ENCODE measurements at places on chromosomes 4 and X.

- peak; percentile 73 for DNase-seq
These were observed 21.8 kb downstream of the HAUS3 start for GRCh38 chr4:2220016-2220630.

DNA sequence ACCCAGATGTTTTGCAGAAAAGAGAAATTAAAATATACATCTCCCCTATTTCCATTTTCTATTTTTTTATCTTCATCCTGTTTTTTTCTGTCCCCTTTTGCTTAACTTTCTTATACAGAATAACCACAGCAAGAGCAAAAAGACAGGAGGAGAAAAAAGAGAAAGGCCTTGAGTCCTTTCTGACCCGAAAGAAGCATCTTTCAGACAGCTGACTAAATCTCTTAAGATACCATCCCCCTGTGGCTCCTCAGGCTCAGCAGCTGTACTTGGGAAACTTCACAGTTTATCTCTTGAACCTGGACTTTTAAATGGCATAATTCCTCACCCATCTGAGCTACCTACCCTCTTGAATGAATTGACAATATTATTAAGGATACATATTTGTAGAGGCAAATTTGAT lies 100.2 kb downstream of the FIP1L1 start:
- DNase-seq = no peak

DNA sequence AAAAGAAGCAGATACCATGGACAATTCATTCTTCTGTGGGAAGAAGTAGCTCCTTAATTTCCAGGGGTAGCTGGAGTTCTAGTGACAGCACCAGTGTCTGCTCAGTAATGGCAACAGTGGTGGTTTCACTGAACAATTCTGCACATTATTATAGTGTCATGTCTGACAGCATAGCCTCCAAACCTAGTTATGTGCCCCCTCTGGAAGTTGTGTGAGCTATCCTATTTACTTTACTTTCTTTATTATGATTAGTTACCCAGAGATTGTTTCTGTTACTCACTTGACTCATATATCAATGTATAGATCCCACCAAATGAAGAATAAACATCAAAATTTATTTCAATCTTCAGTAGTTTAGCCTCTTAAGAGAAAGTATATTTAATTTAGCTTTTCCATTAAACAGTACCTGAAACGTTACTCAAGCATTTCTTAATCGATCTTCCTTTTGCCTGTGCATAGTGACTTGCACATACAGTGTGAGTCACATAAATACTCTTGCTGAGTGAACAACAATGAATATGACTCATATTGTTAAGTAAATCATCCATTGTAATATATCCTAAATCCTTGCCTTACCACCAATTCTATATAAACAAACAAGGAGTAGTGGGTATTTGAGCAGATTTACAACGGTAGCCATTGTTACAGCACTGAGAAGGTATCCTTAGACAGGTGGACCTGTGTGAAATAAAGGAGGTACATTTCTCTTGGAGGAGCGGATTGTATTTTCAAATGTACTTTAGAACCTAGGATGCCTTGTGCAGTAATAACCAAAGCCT lies 534.7 kb downstream of the ANKRD50 start:
- peak; percentile 28 for DNase-seq

DNA sequence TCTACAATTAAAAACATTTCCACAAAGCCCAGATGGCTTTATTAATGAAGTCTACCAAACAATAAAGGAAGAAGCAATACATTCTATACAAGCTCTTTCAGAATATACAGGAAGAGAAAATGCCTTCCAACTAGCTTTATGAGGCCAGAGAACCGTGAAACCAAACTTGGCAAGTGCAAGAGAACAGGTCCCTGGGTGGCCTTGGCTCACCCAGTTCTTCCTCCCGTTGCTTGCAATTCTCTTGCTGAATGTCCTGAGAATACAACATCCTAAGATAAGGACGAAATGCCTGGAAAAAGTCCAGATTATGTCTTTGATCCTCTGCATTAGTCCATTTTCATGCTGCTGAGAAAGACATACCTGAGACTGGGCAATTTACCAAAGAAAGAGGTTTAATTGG lies 204.9 kb downstream of the MAD2L1 start:
- DNase-seq = no peak

DNA sequence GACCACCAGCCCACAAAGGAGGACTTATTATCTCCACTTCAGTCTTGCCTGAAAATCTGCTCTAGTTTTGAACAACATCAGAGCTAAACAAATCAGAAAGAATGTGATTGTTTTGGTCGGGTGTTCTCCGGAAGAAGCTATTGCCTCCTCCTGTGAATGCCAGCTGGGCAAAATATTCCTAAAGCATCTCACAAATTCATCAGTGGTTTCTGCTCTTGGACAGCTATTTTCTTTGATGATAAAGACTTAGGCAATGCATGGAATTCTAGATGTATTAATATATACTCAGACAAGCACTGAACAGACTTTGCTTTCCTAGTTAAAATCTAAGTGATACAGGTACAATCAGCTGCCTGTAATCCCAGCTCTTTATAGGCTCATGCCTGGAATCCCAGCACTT lies 71.8 kb downstream of the ASMT start:
- DNase-seq = no peak

- DNase-seq = no peak
These were observed 108.2 kb upstream of the BMPR1B start for GRCh38 chr4:94649381-94650133.

- DNase-seq = no peak
These were observed 23.0 kb downstream of the GPM6B start for GRCh38 chrX:13793897-13794296.

GRCh38 chr4:152266831-152267480 lies 268.9 kb downstream of the FBXW7 start:
- DNase-seq = no peak

DNA sequence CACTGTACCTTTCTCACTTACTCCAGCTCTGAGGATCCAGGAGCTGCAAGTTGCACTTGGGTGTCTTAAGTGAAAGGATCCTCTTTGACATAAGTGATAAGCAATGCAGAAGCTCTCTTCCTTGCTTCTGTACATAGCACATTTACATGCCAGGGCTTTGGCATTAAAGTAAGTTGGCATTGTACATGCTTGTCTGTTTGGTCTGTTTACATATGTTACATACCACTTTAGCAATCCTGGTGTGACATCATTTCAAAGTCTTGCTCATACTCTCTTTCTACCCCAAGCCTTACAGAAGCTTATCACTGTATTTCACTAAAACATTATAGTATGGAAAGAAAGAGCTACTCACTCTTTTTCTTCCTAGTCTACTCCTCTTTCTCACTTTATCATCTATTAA lies 2548.3 kb downstream of the ARAP2 start:
- no peak for DNase-seq

DNA sequence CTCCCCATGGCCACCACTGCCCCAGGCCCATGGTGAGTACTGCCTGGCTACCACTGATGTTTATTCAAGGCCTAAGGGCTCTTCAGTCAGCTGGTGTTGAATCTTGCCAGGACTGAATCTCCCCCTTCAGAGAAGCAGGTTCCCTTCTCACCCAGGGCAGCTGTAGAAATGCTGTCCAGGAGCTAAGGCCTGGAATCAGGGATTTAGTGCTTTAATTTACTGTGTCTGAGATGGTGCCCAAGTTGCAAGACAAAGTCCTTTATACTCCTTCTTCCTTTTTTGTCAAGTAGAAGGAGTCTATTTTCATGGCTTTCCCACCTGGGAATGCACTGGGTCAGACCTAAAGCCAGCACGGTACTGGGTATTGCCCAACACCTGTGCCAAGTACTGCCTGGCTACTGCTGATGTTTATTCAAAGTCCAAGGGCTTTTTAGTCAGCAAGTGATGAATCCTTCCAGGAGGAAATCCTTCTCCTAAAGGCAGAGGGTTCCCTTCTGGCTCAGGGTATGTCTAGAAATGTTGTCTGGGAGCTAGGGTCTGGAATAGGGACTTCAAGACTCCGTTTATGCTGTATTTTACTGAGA lies 117.6 kb upstream of the ATOH1 start:
- DNase-seq = no peak

GRCh38 chr4:7016086-7016485 lies 27.1 kb upstream of the TADA2B start:
- DNase-seq = no peak

DNA sequence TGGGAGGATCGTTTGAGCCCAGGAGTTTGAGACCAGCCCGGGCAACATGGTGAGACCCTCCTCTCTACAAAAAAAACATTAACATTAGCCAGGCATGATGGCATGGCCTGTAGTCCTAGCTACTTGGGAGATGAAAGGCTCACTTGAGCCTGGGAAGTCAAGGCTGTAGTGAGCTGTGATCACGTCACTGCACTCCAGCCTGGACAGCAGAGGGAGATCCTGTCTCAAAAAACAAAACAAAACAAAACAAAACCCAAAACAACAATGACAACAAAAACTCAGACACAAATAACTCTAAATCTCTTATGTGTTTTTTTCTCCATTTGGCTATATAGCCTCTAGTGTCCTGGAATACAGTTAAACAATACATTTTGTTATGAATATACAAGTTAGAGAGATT lies 127.3 kb upstream of the STK26 start:
- DNase-seq = no peak

GRCh38 chr4:127249066-127249766 lies 383.5 kb upstream of the INTU start:
- DNase-seq = no peak

DNA sequence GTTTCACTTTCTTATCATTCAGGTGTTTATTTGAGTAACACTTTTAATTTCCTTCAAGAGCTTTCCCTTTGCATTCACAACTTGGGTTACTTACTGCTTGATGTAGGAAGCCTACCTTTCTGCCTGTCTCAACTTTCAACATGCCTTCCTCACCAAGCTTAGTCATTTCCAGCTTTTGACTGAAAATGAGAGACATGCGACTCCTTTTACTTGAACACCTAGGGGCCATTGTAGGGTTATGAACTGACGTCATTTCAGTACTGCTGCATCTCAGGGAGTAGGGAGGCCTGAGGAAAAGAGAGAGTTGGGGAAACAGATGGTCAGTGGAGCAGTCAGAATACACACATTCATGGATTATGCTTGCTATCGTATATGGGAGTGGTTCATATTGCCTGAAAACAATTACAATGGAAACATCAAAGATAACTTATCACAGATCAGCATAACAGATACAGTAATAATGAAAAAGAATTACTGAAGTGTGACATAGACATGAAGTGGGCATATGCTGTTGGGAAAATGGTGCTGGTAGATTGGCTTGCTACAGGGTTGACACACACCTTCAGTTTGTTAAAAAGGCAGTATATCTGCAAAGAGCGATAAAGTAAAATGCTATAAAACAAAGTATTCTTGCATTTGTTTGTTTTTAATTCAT lies 25.7 kb downstream of the USP53 start:
- DNase-seq = no peak

GRCh38 chr4:3708103-3708510 lies 58.1 kb upstream of the ADRA2C start:
- no peak for DNase-seq

- no peak for DNase-seq
These were observed 25.6 kb upstream of the MSMO1 start for GRCh38 chr4:165301833-165302232.

DNA sequence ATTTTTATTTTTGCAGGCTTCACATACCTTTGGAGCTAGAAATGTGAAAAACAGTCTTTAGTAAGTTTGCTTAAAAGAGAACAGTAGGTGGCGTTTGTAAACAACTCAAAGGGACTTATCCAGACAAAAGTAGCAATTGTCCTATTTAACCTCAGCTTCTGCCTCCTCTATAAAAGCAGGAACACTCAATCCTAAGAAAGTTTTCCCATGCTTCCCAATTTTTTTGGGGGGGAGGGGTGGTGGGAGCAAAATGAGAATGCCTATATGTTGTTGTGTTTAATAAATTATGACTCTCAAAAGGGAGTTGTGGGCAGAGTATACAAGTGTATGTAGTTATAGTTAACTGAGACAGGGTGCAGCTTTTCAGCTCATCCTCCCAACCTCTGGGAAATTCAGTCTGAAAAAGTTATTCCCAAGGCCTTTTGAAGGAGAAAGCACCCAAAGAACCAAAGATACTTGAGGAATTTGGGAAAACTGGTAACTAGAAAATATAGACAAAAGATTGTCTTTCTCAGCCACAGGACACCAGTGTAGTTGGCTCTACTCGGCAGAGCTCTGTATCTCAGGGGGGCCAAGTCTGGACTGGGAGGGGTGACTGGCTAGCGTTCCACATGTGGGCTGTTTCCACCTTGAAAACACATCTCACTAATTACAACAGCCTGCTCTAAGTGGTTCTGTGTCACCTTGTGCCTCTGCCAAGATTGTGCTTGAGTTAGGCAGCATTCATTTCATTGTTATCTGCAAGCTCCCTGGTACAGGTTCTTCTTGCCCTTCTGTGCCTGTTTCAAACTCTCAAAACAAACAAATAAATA lies 2.8 kb downstream of the SFRP2 start:
- DNase-seq = peak; percentile 72

DNA sequence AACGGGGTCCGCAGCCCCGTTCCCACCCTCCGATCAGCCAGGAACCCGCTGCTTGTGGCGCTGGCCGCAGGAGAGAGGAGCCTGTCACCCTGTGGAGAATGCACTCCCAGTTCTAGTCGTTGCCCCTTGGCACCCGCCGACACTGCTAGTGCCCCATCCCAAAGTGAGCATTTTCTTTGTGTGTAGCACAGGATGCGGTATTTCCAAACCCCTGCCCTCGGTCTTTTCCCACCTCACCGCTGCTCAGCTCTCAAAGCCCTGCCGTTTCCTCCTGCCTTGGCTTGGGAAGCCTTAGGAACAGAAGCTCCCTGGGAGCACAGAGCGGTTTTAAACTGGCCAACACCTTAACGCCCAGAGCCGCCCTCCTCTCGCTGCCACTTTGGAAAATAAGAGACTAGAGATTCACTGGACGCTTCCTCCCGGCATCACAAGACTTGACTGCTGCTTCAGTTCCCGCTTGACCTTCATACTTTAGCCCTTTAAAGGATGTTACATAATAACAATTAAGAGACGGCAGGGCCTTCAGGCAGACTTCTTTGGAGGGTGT lies 772 bp downstream of the CYP4V2 start:
- peak; percentile 13 for DNase-seq

DNA sequence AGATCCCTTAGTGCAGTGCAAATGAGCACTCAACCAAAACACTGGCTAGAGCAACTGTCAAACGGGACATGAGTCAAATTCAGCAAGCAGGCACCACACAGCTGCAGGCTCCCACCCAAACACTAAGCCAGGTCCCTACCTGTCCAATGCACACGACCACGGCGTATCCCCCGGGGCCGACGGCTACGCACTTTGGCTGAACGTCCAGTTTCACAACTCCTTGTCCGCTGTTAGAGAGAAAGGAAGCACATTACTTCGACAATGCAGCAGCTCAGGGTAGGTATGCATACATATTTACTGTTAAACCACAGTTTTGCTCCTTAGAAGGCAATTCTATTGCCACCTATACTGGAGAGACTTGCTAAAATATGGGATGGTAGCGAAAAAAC lies 35.4 kb downstream of the WDR1 start:
- no peak for DNase-seq

GRCh38 chr4:20015636-20016224 lies 236.0 kb upstream of the SLIT2 start:
- no peak for DNase-seq

GRCh38 chr4:75980576-75980975 lies 10.2 kb downstream of the SDAD1 start:
- no peak for DNase-seq

DNA sequence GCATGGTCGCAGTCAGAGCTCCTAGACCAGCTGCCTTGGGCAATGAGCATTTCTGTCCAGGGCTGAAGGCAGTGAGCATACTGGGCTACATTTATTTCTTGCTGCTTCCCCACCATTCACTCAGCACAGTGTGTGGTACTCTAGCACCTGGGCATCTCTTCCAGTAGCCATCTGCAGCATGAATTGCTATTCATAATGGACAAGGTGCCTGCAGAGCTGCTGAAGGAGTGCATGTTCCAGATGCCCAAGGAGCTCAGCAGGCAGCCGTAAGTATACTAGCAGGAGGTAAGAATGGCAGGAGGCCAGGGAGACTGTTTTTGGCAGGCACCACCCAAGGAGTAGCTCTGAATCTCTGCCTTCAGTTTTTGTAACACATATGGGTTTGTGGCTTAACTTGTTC lies 110.4 kb upstream of the RXFP1 start:
- DNase-seq = no peak
